ENCODE measurements at places on chromosomes 4 and X.

DNA sequence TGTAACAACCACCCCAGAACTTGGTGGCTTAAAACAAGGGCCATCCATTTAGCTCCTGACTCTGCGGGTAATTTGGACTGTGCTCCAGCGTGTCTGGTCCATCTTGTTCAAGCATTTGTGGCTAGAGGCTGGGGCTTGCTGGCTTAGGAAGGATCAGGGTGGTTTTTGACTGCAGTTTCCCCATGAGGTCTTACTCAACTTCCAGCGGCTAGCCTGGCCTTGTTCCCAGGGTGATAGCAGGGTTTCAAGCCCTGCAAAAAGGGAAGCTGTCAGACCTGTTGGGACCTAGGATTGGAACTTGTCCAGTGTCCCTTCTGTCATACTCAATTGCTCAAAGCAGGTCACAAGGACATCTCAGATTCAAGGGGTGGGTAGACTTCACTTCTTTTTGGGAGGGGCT, 205.9 kb downstream of the STIM2 start:
- DNase-seq, result no peak

DNA sequence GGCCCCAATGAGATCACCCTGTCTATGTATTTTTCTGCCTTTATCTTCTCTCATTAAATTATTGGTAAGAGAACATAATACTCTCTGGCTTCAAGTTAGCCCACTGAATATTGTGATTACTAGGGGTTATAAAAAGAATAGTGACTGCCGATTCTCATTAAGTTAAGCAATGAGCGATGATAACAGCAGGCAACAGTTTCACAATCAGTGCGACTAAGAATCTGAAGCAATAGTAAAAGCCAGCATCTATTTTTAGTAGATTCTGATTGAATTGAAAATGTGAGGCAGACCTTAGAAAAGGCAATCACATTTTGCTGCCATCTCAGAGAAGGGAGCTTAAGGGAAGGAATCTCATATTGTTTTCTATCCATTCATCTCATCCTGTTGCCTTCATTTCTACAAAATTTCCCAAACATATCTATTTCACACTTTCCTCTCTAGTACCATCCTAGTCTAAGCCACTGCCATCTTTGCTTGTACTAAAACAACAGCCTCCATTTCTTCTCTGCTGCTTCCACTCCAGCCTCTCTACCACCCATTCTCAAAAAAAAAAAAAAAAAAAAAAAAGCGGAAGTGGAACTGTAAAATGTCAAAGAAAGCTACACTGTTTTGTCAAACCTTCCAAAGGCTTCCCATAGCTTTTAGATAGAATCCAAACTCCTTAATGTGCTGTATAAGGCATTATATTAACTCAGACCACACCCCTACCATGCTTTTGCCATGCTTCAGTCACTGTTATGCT, 17.4 kb downstream of the GABRA4 start:
- DNase-seq, result no peak

DNA sequence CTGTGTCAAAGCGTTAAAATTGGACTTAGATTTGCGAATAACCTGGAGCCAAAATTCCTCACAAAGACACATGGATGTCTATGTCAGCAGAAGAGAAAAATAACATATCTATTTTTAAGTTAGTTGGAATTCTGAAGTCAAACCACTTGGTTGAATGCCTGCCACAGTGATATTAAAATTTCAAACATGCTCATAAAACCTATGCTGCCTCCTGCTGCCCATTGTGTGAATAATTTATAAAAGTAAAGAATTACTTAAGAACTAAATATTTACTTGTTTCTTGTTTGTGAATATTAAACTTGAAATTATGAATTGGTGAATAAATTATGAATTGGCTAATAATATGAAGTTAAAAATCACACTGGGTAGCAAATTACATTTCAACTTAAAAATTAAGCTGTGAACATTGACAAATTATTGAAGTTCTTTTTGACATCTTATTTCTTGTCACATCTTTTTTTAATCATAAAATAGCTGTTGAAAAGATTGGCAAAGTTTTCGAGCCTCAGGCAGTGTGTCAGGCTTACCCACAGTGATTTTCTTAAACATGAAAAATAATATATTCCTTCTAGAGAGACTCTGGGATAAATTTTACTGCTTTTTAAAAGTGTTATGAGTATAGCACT, 35.4 kb downstream of the FABP2 start:
- DNase-seq, result peak; percentile 73

- DNase-seq, result no peak
Measured at GRCh38 chr4:157005193-157005592, 33.6 kb upstream of the PDGFC start.

DNA sequence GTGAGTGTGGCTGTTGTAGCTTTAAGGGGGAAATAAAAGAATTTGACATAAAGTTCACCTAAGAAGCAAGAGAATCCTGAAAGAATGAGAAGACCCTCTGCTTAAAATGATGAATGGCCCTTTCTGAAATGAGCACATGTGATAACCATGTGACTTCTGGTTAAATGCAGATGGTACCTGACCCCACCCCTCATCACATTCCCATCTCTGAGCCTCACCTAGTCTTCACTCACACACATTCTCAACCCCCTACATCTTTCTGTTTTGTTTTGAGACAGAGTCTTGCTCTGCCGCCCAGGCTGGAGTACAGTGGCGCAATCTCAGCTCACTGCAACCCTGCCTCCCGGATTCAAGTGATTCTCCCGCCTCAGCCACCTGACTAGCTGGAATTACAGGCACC, 31.5 kb downstream of the SEPTIN6 start:
- DNase-seq, result no peak

DNA sequence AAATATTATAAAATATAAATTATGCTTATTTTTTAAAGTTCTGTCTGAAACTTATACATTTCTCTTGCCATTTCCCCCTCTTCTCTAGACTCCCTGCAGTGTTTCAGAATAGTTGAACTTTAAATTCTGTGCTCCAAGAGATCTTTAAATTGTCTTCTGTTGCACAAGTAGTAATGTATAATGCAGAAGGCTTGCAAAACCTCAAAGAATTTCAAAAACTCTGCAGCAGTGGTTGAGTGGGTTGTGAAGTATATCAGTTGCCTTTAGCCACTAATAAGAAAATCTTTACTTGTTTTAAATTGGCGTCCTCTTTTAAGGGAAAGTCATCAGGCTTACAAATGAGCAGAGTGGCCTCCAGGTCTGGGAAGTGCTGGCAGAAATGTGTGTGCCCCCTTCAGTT, 1153.3 kb upstream of the PABPC4L start:
- no peak for DNase-seq

DNA sequence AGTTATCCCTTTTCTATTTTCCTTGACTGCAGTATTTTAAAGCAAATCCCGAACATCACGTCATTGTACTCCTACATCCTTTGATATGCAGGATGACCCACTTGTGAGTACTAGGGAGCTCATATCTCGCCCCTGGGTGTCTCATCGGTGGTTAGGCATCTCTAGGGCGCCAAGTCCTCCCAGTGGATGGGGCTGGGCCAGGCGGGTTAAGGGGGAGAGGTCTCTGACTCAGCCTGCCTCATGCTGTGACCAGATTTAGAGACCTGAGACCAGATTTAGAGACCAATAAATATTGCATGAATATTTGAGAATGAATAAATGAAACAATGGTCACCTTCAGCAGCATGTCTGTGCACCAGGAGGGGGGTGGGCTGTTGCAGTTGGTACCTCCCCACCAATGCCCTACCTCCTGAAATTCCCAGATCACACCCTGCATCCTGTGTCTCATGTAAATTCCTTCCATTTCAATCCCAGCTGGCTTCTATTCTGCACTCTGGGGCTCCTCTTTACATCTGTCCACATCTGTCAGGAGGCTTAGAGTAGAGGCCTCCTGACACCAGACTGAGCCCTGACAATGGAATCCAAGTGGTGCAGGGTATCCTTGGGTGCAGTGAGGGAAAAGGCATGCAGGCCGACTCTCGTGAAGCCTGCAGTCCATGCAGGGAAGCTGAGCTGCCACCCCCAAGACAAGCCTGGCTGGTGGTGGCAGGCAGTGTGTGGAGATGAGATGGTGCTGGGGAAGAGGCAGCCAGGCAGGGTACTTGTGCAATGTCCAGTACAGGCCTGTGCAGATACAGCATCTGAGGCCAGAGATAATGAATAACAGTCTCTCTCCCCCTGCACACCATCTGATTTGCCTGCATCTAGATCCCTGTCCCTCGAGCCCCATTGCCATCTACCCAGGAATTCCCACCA, 5.2 kb downstream of the APLN start:
- no peak for DNase-seq

GRCh38 chr4:109760682-109761081, 30.8 kb upstream of the PLA2G12A start:
- DNase-seq, result no peak

DNA sequence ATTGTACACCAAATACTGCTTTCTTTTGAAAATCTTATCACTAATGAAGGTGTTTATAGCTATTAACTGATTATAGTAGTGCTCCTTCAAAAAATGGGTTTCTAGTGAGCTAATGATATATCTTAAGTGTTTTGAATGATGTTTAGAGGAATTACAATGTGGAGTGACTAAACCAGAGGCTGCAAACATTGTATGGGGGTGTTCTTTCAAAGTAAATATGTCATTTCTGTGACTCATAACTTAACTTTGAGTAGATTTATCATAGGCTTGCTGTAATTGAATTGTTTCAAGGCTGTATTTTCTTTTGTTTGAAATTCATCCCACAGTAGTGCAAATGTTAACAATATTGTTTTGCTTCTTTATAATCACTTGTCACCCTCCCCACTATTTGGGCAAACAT, 141.6 kb downstream of the IL1RAPL2 start:
- no peak for DNase-seq

- DNase-seq, result no peak
Measured at GRCh38 chr4:16582036-16582435, 316.4 kb downstream of the LDB2 start.

DNA sequence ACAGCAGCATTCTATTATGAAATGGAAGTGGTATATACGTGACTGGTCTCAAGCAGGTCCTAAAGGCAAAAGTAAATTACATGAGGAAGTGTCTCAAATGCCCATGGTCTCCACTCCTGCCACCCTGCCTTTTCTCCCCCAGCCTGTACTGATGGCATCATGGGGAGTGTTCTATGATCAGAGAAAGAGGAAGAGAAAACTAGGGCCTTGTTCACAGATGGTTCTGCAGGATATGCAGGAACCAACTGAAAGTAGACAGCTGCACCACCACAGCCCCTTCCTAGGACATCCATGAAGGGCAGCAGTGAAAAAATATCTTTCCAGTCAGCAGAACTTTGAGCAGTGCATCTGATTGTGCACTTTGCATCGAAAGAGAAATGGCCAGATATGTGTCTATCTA, 901.5 kb downstream of the ARAP2 start:
- no peak for DNase-seq

- no peak for DNase-seq
Measured at GRCh38 chr4:17347445-17347844, 164.4 kb downstream of the QDPR start.

- no peak for DNase-seq
Measured at GRCh38 chr4:109266236-109266635, 36.2 kb downstream of the COL25A1 start.

GRCh38 chr4:123304151-123304964, 92.2 kb upstream of the SPRY1 start:
- DNase-seq, result no peak

DNA sequence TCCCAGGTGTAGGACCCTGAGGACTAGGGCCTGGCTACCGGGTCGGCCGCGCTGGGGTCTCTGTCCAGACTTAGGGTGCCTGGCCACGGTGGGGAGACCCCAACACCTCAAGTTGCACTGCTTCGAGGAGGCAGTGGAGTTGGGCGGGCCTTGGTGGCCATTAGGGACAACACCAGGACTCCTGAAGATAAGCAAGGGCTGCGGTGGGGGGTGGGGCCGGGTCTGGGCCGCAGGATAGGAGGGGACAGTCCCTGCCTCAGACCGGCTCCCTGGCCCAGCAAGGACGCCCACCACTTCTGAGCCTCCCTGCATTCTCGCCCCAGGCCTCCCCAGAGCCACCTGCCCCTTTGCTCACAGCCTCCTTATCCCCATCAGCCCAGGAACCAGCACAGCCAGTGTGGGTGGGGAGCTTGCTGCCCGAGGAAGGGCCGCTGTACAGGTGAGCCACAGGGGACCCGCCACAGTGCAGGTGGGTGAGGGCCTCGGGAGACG, 5.5 kb upstream of the MXD4 start:
- DNase-seq, result no peak

DNA sequence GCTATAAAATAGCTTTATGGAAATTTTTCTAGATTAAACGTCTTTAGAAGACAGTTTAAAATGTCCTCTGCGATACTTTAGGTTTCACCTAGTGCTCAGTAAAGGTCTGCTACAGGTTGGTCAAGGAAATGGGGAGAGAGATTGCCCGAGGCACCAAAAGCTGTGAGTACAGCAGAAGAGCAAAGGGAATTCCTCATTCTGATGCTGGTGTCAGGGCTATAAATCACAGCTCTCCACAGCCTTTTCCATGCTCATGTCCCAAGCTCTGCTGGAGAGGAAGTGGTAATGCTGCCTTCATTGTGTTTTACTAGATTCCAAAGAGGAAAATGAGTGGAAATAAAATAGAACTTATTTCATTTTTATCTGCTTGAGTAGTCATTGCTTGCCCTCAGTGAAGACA, 2060.4 kb downstream of the ARAP2 start:
- DNase-seq, result peak; percentile 57

DNA sequence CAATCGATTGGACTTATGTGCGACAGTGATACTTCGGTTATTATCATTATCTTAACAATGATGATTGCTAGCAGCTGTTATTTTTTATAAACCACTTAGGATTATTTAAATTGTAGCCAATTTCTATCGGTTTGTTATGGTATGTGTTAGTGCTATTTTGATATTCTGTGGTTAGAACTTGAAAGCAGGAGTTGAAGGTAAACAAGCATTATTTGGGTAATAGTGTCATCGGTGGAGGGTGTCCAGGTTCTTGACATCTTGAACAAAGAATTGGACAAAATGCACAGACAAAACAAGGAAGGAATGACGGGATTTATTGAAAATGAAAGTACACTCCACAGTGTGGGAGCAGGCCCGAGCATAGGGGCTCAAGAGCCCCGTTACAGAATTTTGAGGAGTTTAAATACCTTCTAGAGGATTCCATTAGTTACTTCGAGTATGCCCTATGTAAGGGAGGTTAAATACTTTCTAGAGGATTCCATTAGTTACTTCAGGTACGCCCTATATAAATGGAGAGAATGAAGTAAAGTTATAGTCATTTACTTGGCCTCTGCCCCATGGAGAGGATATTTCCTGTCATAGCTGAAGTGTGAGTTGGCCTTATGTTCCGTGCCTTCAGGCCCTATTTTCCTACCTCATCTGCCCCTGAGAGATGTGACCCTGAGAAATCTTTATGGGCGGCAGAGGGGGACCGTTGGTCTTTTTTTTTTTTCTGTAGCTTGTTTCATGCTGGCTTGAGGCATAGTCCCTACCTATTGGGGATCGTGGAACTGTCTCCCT, 13.1 kb downstream of the MOB1B start:
- peak; percentile 33 for DNase-seq

- DNase-seq, result no peak
Measured at GRCh38 chr4:68907245-68907644, 44.4 kb downstream of the UGT2A3 start.
